GM19239 (cell line): ENCODE measurements at places on chromosomes 16 and 17.

DNA sequence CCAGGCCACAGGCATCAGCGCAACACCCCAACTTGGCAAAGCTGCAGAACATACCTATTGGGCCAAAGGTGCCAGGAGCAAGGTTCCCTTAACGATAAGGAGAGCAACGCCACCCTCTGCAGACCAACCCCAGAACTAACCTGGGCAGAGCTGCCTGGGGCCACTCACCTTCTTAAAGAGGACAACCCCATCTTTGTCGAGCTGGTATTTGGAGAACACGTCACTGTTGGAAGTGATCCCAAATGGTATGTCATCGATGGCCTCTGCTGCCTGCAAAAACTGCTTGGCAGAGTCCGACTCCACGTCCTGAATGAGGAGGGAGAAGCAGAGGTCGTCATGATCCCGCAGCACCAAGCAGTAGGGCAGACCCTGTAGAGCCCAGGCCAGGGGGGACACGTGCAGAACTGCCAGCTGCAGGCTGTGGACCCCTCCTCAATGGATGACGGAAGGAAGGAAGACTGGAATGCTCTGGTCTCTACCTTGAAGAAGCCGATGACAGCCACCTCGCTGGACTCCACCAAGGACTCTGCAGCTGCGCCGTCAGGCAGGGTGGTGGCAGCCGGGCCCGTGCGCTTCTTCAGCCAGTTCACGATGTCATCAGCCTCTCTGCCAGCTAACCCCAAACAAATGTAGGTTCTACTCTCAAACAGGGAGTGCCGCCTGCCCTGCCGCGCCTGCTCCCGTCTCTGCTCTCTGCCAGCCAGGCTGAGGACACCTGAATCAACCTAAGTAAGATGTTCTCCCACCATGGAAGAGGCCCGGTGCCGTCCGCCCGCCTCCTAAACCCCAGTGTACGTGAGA, 5.2 kb downstream of the P4HB start:
- DNase-seq, result no peak

DNA sequence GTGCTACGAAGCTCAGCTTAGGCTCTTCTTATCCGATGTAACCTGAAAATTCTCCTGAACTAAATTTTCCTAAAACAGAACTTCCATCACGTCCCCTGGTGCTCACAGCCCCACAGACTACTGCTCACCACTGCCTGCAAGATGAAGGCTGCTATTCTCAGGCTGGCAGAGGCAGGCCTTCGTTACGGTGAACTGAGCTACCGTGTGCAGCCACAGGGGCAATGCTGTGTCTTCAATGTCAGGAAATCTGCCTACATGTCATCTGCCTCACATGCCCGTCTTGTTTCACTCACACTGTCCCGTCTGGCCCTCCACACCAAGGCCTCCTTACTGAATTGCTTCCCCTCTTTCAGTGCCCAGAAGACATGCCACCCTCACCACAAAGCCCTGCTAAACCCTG, 15.9 kb downstream of the EMC8 start:
- DNase-seq, result no peak

DNA sequence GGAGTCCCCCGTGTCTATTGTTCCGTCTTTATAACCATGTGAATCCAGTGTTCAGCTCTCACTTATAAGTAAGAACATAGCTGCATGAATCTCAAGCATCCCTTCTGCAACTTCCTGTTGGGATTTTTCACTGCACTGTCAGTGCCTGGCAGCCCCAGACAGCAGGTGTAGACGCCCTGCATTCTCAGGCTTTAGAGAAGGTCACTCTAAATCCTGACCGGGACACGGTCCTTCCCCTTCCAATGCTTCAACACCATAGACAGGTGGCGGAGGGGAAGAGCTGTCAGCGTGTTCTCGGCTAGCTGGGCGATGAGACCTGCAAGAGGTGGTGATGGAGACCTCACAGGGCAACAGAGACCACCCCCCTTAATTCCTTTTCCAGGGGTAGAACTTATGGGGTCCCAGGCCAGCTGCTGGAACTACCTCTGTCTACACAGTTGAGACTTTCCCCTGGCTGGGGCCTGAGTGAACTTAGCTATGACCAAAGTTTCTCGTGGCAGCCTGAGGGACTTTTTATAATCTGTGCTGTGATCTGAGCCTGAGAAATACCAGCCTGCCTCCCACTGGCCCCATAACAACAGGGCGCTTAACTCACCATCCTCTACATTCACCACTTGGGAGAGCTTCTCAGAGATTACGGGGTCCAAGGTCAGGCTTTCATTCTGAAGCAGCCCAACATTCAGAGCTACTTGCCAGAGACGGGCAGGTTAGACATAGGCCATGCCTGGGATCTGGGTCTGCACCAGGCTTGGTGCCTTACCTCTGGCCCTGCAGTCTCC, 143.2 kb upstream of the TNRC6C start:
- DNase-seq, result no peak

DNA sequence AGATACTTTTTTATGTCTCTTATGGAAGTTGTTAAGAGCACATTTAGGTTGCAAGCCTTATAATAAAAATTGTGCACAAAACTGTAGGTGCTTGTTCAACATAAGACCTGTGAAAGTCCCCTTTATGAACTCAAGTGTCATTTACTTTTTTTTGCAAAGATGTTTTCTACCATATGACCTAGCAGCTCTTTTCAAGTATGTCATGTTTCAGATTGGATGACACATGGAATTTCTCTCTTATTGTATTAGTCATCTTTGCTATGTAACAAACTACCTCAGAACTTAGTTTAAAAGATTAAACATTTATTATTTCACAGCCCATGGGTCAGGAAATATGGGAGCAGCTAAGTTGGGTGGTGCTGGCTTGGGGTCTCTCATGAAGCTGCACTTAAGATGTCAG, 57.9 kb downstream of the PHKB start:
- DNase-seq, result no peak

DNA sequence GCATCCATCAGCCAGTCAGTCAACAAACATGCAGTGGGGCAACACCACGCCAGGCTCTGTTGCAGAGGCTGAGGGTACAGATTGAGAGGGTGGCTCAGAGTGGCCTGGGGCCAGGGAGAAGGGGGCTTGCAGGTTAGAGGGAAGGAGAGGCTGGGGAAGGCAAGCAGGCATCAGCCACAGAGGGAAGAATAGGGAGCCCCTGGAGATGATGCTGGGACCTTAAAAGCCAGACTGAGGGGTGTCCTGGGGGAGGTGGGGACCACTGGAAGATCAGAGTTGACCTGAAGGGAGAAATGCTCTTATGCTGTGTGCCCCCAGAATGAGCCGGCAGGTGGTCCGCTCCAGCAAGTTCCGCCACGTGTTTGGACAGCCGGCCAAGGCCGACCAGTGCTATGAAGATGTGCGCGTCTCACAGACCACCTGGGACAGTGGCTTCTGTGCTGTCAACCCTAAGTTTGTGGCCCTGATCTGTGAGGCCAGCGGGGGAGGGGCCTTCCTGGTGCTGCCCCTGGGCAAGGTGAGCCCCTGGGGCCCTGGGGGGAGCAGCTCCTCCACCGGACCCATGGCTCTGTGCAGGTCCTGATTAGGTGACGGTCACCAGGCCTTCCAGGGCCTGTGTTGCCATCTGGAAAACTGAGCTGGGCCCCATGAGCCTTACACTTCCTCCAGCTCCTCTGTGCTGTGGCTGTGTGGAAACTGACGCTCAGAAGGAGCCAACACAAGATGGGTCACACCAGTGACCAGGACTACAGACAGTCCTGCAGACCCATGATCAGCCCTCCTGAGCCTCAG, 1.7 kb downstream of the CORO1A start:
- DNase-seq, result no peak

DNA sequence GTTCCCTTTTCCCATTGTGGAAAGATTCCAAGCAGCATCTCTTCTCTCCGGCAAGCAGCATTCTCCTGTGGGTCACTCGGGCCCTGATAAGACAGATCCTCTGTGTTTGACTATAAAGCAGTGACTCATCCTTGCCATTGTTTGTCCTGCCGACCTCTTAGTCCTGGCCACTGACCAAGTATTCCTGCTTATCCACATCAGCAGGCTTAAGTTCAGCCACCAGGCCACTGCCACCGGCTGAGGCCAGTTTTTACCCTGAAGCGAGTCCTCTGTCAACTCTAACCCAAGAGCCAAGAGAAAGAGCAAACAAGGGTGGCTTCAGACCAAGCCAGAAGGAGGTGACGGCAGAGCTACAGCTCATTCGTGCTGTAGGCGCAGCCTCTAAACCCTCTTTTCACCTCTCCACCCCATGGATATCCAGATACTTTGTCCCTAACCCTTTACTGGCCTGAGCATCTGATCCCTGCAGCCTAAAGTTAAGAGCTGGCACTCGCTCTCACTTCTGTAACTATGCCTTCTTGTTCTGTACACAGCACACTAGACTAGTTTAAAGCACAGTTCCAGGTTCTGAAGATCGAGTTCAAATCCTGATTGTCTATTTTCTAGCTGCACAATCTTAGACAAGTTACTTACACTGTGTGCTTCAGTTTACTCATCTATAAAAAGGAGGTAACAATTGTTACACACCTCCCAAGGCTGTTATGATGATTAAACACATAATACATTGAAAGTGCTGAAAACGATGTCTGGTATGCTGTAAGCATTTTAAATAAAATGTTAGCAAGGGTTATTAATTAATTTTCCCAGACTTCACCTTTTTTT, 31.0 kb downstream of the SOX9 start:
- no peak for DNase-seq

GRCh38 chr17:28372945-28373274, 1.4 kb downstream of the SARM1 start:
- DNase-seq, result no peak

- DNase-seq, result no peak
Measured at GRCh38 chr17:3753624-3754023, 29.9 kb downstream of the HASPIN start.

DNA sequence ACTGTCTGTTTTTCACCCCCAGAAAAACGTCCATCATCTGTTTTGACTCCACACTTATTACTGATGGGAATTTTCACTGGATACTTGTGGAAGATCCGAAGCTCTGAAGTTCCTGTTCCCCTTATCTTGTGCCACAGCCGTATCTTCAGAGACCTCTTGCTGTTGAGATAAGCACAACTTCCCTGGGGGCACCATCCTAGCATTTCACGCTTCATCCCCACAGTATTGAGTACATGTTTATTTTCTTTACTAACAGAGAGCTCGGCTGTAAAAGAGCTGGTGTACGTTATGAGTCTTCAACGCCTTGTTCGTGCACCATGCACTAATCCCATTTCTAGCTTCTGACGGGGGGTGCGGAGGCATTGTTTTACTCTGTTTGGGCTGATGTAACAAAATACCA, 813.6 kb upstream of the EEF2KMT start:
- DNase-seq, result no peak
